Activated CD4-positive, CD25-positive, alpha-beta regulatory T cell (primary cell): ENCODE measurements at places on chromosomes 1 and 21.

GRCh38 chr1:214493126-214493796, 58.1 kb downstream of the PTPN14 start:
- no peak for DNase-seq

DNA sequence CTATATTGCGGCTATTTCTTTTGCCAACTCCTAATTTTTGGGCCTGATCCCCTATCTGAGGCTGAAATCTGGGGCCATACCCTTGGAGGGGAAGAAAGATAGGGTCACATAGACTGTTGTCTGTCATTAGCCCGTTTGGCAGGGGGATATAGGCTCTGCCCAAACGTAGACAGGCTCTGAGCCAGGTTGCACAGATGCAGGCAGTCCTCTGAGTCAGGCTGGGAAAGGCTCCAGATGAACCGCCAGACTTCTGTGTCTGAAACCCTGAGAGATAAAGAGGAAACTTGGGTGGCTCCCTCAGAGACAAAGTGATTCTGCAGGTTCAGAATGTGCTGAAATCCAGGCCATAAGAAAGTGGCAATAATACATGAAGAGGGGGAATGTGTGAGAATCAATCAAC, 4.0 kb upstream of the CAP1 start:
- no peak for DNase-seq

DNA sequence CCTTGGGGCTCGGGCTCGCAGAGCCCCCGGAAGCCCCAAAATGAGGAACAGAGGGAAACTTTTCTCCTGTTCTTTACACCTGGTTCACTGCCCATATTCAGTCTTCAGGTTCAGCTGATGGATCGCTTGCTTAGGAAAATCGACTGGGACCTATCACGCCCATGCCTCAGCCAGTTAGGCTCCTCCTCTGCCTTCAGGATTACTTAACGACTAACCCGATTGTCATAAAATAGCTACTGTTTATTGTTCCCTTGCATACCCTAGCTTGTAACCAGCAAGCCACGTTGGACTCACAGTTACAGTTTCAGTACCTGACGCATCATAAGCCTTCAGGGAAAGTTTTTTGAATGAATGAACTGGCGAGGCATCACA, 692 bp downstream of the TARDBP start:
- DNase-seq, result no peak

DNA sequence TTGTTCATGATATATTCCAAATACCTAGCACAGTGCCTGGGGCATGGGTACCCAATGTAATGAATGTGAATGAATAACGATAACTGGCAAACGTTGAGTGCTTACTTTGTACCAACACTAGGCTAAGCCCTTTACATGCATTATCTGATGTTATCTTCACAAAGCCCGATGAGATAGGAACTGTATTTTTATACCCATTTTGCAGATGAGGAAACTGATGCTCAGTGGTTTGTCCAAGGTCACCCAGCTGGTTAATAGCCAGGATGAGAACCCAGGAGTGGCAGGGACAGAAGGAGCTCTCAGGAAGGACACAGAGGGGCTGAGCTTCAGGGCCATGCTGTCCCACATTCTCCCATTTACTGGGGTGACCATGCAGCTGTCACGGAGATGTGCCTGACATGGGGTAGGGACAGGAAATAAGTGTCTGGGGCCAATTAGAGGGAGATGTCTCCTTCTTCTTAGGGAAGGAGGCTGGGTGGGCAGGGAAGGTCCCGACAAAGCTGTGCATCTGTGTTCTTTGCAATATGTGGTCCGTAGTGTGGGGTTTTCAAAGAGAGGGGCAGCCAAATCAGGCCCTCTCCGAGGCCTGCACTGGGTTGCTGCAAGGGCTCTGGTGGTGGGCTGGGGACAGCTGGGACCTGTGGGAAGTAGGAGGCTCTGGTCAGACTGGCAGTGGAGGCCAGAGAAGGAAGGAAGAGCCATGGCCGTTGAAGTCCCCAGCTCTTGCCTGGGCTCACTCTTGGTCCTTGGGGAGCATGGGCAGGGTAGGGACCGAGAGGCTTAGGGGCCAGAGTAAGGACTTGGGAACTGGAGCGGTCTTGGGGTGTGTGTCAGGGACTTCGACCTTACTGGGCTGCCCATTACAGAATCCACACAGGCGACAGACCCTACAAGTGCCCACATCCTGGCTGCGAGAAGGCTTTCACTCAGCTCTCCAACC, 26.6 kb downstream of the A3GALT2 start:
- DNase-seq, result no peak

- DNase-seq, result peak; percentile 62
Observed at GRCh38 chr1:204791453-204792353, 79.0 kb upstream of the NFASC start.

GRCh38 chr1:154926201-154926600, 10.3 kb downstream of the PMVK start:
- no peak for DNase-seq

DNA sequence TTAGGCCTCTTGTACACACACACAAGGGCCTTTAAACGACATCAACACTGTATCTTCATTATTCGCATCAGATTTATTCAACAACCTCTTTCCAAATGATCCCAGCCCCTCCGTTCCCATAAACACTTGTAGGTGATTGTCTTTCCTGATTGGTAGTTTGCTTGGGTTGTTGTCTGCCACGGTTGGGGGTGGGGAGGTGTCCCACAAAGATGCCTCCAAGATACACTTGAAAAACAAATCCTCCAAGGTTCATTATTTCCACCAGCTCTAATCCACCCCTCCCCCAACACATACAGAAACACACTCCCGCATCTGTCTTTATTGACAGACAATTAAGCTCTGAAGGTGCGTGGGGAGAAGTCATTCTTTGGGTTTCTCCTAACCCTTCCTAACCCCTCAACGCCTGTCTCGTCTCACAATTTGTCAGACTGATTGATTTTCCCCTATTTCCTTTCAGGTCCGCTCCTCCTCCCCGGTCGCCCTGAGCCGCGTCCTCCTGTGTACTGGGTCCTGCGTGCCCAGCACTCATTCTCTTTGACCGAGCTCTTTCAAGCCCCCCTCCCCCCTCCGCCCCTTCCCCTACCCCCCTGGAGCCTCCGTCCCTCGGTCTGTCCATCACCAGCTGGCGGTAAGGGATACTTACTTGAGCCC, 1.4 kb downstream of the WDR26 start:
- DNase-seq, result no peak

GRCh38 chr21:41289431-41289830, 27.2 kb upstream of the FAM3B start:
- no peak for DNase-seq

GRCh38 chr1:171597203-171597602, 24.8 kb upstream of the MYOCOS start:
- no peak for DNase-seq

GRCh38 chr21:45261093-45261492, 26.6 kb downstream of the POFUT2 start:
- no peak for DNase-seq

GRCh38 chr21:9756677-9757076, 764.7 kb upstream of the TPTE start:
- no peak for DNase-seq

DNA sequence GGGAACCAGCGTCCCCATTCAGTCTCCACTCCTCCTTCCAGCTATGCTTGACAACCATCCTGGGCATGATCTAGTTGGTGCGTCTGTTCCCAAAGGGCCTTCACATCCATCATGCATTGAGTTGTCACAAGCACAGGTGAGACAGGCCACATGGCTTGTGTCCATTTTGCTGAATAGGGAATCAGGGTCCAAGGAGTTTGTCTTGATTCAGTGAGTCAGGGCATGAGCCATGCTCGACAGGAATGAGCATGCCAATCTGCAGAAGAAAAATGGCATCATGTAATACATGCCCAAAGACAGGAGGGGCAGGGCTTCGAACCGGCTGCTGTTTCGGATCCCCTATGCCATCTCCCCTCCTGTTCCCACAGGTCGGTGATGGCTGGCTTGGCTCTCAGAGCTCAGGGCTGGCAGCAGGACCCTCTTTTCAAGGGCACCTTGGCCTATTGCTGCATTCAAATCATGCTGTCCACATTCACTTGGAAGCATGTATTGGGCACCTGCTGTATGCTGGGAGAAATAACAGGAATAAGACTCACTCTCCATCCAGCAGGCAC, 44.5 kb downstream of the PKP1 start:
- DNase-seq, result no peak

GRCh38 chr1:228081578-228082213, 812 bp upstream of the ARF1 start:
- no peak for DNase-seq

- DNase-seq, result no peak
Observed at GRCh38 chr1:235854347-235854746, 12.4 kb downstream of the LYST start.

DNA sequence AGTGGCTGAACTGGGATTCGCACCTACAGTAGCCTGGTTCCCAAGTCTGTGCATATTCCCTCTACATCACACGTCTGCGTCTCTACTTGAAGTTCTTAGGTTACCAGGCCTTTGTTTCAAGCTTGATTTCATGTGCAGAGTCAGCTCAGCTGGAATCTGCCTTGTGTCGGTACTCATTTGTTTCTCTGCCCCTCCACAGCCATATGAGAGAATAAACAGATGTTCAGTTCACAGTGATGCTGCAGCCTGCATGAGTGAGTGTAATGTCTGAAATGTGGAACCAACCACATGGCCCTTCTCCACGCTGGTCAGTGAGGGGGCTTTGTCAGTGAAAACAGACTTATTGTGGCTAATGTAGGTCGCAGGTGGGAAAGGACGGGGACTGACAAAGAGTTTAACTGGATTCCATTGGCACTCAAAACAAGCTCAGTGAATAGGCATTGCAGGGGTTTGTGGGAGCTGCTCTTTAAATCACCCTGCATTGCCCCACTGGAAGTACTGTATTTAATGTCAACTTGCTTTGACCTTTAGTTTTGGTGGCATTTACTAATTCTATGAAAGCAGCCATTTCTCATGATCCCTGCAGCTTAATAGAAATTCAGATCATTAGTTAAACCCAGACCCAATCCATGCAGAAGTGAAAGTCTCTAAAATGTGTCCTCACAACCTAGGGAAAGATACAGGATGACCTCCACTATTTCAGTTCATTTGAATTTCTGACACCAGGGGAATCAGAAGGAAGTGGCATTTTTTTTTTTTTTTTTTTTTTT, 136.4 kb upstream of the FAM78B start:
- DNase-seq, result no peak

DNA sequence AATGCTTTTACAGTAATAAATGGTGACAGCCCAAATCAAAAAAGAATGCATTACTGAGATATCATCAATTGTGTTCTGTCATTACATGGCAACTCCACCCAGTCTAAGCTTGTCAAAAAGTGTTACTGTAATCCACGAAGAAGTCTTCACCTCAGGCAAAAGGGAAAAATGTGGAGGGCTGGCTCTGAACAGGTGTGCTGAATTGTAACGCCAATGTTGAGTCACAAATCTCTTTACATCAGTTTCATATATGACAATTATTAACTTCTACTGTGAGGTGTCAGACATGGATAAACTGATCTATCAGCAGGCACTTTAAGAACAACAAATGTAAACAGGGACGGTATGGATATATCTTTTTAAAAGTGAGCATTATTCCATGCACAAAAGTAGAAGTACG, 98.5 kb upstream of the DMRTA2 start:
- DNase-seq, result no peak

DNA sequence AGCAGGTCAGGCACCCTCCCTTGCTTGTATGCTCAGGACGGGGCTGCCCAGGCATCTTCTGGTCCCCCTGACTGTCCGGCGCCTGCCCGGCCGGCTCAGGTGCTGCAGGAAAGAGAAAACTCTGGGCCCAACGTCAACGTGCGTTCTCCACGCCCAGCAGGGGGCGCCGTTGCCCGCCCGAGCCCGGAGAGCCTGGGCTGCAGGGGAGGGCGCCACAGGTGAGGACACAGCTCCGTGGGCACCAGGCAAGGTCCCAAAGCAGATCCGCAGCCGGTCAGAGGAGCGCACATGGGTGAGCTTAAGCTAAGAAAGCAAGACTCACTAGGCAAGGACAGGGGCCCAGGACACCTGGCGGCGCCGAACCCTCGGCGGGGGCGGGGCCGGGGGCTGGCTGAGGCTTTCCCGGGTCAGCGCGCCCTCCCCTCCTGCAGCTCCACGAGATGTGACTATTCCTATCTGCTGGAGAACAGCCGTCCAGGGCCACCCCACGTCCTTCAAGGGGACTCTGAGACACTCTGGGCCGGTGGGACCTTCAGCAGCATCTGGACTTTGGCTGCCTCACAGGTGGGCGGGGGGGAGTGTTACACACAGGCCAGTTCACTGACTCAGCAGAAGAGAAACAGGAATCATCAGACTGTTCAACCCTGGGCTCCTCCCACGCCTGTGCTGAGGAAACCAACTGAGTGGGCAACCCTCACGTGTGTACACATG, 29.3 kb downstream of the KRTAP10-1 start:
- peak; percentile 73 for DNase-seq

DNA sequence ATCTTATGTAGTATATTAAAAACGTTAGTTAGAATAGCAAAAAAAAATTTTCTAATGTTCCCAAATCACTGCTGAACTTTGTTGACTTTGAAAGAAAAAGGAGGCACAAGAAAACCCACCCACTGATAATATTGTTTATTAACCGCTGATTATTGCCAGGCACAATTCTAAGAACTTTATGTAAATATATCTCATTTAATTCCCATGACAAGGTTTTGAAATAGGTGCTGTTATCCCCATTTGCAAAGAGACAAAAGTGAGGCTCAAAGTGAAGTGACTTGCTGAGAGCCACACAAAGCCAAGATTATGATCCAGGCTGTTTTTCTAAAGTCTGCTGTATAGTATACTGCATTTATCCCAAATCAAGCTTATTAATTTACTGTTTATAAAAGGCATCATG, 56.4 kb downstream of the SASS6 start:
- DNase-seq, result no peak

GRCh38 chr1:37836788-37837187, 22.6 kb downstream of the MTF1 start:
- DNase-seq, result no peak

- no peak for DNase-seq
Observed at GRCh38 chr1:57101209-57101608, 135.4 kb upstream of the C8B start.

DNA sequence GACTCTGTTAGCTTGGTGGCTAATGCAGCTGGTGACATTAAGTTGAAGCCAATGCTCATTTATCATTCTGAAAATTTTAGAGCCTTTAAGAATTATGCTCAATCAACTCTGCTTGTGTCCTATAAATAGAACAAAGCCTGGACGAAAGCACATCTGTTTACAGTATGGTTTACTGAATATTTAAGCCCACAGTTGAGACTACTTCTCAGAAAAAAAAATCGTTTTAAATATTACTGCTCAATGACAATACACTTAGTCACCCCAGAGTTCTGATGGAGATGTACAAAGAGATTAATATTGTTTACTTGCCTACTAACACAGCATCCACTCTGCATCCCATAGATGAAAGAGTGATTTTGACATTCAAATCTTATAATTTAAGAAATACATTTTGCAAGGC, 79.6 kb downstream of the NEGR1 start:
- DNase-seq, result no peak

- DNase-seq, result no peak
Observed at GRCh38 chr1:44523593-44524591, 118.8 kb downstream of the RNF220 start.

DNA sequence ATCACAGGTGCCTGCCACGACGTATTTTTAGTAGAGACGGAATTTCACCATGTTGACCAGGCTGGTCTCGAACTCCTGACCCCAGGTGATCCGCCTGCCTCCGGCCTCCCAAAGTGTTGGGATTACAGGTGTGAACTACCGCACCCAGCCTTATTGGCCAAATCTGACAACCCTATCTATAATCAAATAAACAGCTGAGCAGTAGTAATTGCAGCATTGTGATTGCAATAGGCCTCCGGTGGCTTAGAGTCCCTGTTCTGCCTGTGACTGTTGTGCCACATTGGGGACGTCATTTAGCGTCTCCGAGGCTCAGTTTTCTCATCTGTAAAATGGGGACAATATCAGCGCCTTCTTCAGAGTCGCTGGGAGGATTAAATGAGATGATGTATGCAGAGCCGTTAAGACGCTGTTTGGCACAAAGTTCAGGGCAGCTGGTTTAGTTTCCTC, 569 bp upstream of the CAPN2 start:
- DNase-seq, result no peak
